WERI-Rb-1 (cell line): ENCODE measurements at places on chromosomes 7 and 10.

DNA sequence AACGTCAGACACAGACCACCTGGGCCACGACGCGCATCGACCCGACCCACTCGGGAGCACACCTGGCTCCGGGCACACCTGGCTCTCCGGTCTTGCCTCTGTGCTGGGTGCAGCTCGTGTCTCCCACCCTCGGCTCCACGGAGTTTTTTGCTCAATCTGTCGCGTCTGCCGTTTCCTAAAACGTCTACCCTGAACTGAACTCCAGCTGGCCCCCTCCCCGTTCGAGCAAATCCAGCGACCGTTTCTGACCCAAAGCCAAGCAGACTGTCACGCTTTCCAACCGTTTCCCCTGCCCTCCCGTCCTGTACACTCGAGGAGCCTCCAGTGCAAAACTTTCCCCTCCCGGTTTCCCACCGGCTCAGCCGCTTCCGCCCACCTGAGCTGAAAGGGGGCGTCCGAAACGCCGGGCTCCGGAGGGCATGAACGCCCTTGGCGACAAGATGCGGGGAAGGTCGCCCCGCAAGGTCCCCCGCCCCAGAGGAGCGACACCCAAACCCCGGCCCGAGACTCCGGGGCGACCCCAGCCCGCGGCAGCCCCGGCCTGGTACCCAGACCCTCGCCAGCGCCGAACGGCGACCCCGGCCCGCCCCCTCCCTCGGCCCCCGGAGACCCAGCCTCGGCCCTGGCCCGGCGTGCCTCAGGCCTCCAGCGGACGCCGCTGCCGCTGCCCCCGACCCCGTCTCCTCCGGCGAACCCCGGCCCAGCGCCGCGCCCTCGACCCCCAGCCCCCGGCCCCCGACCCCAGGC is 557 bp downstream of the CYTH3 start:
- peak; percentile 30 for DNase-seq

DNA sequence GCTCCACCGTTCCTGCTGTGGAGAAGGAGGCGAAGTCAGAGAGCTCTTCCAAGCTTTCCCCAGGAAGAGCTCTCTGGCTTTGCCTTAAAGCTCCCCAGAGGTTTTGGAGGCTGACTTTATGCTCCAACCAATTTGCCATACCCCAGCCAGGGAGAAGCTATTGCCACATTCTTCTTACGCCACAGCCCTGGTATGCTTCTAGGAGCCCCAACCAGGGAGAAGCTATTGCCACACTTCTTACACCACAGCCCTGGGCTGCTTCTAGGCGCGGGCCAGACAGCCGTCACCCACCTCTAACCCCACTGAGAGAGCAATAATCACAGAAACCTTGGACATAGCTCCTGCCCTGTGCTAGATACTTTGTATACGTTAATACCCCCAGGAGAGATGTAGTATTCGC is 951 bp downstream of the ELOVL3 start:
- DNase-seq: no peak

DNA sequence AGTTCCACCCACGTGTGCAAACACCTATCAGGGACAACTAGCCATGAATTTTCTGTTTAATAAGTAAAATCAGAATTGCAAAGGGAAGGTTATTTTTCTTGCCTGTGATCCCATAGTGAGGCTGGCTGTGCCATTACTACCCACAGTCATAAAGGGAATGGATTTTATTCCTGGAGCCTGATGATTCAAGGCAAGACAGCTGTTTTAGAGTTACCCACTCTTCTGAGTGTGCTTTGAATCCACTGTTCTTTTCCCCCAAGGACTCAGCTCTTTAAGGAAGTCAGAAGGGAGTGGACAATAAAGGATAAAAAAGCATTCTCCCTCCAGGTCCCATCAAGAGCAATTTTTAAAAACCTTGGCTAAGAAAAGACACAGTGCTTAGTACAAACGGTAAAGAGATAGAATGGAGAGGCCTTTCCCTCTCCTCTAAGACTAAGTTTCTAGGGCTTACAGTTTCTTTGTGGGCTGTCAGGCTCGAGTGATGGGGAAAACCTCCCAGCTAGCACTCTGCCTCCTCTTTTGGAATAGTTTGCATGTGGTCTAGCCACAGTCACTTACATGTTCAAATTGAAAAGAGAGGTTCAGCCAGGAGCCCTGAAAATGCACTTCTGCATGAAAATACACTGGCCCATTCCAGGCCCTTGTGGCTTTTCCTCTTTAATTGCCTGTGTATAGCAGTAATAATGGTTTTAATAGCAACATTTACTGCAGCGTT is 5.1 kb upstream of the LRRC4 start:
- DNase-seq: no peak

GRCh38 chr10:58771863-58772262 is 259.2 kb downstream of the BICC1 start:
- DNase-seq: no peak

GRCh38 chr10:63155388-63156020 is 22.4 kb downstream of the NRBF2 start:
- DNase-seq: no peak

DNA sequence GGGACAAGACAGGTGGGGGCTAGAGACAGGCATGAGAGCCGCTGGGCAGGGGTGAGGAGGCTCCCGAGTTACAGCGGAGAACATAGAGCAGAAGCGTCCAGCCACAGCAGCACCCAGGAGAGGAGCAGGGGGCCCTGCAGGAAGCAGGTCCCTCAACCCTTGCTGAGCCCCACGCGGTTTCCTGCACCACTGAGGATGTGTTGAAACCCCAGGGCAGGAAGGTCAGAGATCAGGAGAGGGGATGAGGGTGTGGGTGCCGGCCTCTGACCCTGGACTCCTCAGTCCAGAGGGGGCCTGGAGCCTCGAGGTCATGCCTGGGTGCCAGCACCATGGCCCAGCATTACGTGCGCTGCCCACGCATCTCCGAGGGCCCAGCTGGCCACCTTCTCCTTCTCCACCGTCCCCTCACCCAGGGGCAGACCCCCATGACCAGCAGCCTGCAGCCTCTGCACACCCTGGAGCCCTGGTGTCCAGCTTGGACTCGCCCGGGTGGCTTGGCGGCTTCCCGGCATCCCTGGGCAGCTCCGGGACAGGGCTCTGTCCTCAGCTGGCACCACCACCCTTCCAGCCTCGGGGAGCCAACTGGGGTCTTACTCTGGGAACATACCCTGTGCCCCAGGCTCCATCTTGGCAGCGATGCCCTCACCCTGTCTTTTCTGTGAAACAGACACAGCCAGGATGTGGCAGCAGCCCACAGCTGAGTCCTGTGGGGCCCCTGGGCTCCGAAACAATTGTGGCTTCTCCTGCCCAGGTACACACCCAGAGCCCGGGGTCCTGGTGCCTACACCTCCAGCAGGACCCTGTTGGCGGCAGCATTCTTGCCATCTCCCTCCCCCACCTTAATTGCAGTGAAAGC is 52.0 kb downstream of the STK32C start:
- DNase-seq: no peak

GRCh38 chr7:30473903-30474302 is 4.7 kb downstream of the NOD1 start:
- DNase-seq: no peak

- peak; percentile 54 for DNase-seq
These were observed 909 bp upstream of the CC2D2B start for GRCh38 chr10:95906677-95907455.
